ENCODE measurements at places on chromosomes 12 and 14. TPM values are rescaled to one million over a fixed set of nuclear protein-coding genes. Genes with fewer than 3 reads are reported as not detected.

DNA sequence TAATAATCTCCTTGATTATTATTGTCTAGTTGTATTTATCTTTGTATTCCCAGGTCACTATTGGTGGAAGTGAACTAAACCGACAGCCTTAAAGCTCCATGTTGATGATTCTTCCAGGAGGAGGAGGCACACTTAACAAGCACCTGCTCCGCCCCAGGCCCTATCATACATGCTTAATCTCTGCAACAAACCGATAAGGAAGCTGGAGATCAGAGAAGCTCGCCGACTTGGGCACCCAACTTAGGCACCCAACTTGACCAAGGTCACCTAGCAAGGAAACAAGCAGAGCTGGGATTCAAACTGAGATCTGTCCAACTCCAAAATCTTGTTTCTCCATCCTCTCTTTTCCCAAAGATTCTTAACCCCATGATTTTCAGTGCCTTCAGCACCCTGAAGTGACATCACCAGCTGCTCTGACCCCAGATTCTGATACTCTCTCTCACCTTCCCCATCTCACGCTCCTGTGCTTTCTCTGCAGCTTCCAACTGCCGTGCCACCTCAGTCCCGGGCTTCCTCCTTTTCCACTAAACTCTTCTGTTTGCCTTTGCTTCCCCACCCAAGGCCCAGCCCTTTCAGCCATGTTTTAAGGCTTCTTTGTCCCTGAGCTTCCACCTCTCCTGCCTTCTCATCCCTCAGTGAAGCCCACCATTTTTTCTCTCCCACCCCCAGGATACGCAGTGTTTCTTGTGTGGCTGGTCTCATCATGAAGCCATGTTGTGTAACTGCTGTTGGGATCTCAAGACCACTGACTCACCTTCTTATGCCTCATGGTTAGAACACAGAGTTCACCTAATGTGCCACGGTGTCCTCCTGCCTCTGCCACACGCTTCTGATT, 6.6 kb upstream of the KRT18 start:
- no peaks in the 10 kb centered on the region for H3K27me3 ChIP-seq
- no peak for DNase-seq
- H3K4me3 ChIP-seq: no peak overlapping the region

DNA sequence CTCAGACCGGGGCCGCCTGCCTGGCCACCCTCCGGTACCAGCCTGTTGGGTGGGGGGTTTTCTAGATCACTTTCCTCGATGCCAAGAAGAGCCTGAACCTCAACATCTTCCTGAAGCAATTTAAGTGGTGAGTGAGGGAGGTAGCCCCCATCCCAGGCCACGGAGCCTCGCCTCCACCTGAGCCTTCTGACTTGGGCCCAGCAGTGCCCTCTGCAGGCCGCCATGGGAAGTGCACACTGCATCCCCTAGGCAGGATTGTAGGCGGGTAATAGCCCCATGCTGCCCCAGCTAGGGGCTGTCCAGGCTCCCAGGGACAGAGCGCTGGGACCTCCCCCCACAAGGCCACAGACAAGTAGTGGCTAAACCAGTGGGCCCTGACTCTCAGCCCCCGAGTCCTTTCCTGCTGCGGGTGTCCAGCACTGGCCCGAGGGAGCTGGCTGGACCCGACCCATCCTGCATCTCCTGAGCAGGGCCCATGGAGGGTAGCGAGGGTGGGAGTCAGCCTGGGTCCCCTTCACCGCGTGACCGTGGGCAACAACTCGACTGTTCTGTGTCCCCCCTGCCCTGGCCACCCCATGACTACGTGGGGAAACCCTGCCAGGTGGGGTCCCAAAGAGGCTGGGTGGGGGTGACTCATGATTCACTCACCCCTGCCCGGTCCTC, 15.3 kb upstream of the ADSS1 start:
- no peak overlapping the region for H3K4me3 ChIP-seq
- no peaks in the 10 kb centered on the region for H3K4me1 ChIP-seq
- H3K36me3 ChIP-seq: no peaks in the 10 kb centered on the region
- DNase-seq: no peak

DNA sequence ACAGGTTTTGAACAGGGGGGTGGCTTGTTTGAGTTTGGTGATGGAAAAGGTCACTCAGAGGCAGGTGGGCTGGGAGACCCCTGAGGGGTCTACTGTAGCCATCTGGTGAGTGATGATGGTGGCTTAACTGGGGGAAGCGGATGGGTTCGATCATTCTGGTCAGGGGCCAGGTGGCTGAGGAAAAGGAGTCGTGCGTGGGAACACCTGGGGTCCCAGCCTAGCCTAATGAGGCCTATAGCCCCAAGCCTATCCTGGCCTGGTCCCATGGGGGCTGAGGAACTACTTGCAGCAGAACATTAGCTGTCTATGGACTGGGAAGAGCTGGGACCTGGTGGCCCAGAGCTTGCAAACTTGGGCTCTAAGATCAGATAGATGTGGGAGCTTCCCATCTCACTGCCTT, 158.4 kb upstream of the MYL2 start:
- no peak overlapping the region for H3K4me3 ChIP-seq
- H3K27me3 ChIP-seq: no peaks in the 10 kb centered on the region
- no peak for DNase-seq
- H3K27ac ChIP-seq: no peak overlapping the region
- H3K4me1 ChIP-seq: no peaks in the 10 kb centered on the region

GRCh38 chr12:1218369-1218768, 227.3 kb downstream of the ERC1 start:
- no peak overlapping the region for H3K4me3 ChIP-seq
- no peaks in the 10 kb centered on the region for H3K27me3 ChIP-seq
- no peak for DNase-seq
- H3K36me3 ChIP-seq: no peaks in the 10 kb centered on the region
- no peak overlapping the region for H3K27ac ChIP-seq

TCP11L2 gene
- total RNA-seq: 31.2 TPM

GRCh38 chr14:55450539-55450938, 10.1 kb upstream of the TBPL2 start:
- H3K4me3 ChIP-seq: no peak overlapping the region
- H3K4me1 ChIP-seq: no peaks in the 10 kb centered on the region
- no peaks in the 10 kb centered on the region for H3K36me3 ChIP-seq
- H3K27ac ChIP-seq: no peak overlapping the region
- no peaks in the 10 kb centered on the region for H3K27me3 ChIP-seq

DNA sequence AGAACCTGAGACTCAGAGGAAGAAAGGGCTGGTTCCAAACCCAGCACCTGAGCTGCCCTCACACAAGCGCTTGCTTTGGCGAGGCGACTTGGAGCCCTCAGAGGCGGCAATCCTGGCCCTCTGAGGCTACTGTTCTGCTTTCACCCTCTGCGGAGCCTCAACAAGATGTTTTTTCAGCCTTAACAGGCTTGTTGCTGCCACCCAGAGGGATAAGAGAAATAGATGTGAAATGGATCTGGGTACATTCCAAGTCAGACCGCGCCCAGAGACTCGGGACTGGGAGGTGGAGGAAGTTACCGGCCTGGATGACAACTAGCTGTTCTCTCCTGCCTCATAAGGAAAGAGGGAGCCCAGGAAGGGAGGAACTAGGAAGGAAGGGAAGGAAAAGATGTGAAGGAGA, 89.6 kb downstream of the TTC7B start:
- H3K4me3 ChIP-seq: no peak overlapping the region
- H3K27me3 ChIP-seq: no peaks in the 10 kb centered on the region
- H3K27ac ChIP-seq: no peak overlapping the region
- no peaks in the 10 kb centered on the region for H3K36me3 ChIP-seq
- peak; percentile 55 for DNase-seq

RNU4-1 gene
- under 0.01 TPM for total RNA-seq

DNA sequence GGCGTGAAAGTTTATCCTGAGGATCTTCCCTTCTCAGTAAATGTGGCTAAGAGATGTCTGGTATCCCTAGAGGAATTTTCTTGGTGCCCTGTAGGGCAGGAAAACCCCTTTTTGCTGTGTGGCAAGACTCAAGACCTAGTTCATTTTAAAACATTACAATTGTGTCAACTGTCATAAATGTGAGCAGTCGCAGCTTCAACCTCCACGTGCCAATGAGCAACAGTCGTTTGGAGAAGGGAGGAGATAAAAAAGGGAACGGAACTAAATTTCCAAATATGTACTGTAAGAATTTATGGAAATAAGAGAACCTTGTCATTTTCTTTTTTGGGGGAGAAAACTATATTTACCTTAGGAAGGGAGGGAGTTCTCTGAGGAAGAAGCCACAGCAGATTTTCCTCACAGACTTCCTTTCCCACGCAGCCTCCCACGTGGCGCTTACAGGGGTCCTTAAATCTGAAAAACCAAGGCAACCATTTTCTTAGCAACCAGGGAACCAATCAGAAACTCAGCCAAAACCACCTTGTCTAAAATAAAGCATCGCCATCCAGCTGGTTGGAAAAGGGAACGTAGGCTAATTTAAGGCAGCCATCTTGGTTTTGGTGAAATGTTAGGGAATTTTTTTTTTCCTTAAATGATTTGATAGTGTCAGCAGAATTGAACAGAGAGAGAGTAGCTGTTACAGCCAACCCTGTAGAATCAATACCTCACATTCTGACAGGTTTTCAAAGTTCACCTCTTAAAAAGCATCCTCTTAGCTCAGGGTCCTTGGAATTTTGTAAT, 99.1 kb downstream of the FIGNL2 start:
- no peaks in the 10 kb centered on the region for H3K36me3 ChIP-seq
- DNase-seq: no peak
- H3K27ac ChIP-seq: no peak overlapping the region
- no peak overlapping the region for H3K4me3 ChIP-seq
- H3K4me1 ChIP-seq: no peaks in the 10 kb centered on the region

DNA sequence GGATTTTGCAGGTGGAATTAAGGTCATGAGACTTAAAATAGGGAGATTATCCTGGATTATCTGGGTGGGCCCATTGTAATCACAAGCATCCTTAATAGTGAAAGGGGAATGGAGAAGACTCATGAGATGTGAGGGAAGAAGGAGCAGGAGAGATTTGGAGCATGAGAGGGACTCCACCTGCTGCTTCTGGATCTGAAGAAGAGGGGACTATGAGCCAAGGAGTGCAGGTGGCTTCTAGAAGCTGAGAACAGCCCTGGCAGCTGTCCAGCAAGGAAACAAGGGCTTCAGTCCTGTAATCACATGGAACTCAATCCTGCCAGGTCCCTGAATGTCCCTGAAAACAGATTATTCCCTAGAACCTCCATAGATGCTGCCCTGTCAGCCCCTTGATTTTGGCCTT, 67.8 kb downstream of the PELI2 start:
- no peaks in the 10 kb centered on the region for H3K27me3 ChIP-seq
- H3K4me3 ChIP-seq: no peak overlapping the region
- H3K27ac ChIP-seq: no peak overlapping the region
- DNase-seq: no peak

GRCh38 chr12:116818341-116818856, 62.8 kb downstream of the HRK start:
- H3K27me3 ChIP-seq: no peaks in the 10 kb centered on the region
- peaks cover 7% of the 10 kb centered on the region for H3K4me1 ChIP-seq
- H3K36me3 ChIP-seq: no peaks in the 10 kb centered on the region
- no peak for DNase-seq
- H3K4me3 ChIP-seq: peak overlapping the region; percentile 80

- H3K4me3 ChIP-seq: no peak overlapping the region
- H3K27ac ChIP-seq: peak overlapping the region; percentile 88
- peak; percentile 92 for DNase-seq
- H3K36me3 ChIP-seq: no peaks in the 10 kb centered on the region
- peaks cover under 1% of the 10 kb centered on the region for H3K4me1 ChIP-seq
Observed at GRCh38 chr12:52156757-52157565, 34.9 kb downstream of the KRT80 start.

DNA sequence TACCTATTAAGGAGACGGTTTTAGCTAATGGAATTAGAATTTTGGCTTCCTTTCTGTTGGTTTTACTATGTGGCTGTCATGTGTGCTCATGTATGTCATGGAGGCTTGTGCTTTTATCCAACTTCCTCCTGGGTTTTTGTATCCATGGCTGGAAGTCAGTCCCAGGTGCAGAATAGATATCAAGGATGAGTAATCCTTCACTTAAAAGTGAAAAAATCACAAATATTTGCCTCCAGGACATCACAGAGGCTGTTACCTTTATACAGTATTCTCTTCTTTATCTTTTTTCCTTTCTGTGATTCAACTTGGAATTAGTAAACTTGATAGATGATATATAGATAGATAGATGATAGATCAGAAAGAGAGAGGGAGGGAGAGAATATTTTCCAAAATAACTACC, 706.8 kb downstream of the GALC start:
- no peaks in the 10 kb centered on the region for H3K4me1 ChIP-seq
- no peaks in the 10 kb centered on the region for H3K36me3 ChIP-seq
- H3K27me3 ChIP-seq: no peaks in the 10 kb centered on the region
- no peak for DNase-seq
- no peak overlapping the region for H3K27ac ChIP-seq

PLCZ1 gene
- total RNA-seq: not detected

DNA sequence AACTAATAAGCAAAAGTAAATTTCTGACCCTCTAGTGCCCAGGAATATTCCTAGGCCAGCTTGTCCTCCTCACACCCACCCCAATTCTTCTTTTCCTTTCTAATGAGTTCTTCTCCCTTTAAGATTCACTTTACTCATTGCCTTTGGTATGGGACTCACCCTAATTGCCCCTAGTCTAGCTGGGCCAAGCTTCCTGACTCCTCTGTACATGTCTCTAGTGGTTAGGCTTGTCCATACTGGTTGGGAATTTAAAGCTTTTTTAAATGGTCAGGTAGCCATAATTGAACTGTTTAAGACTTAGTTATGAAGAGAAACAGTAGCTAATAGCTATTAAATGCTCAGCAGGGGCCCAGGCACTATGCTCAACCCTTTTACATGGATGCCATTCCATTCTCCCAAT, 248.2 kb downstream of the C12orf42 start:
- no peaks in the 10 kb centered on the region for H3K36me3 ChIP-seq
- DNase-seq: no peak
- H3K4me1 ChIP-seq: no peaks in the 10 kb centered on the region
- no peak overlapping the region for H3K27ac ChIP-seq
- no peak overlapping the region for H3K4me3 ChIP-seq
- no peaks in the 10 kb centered on the region for H3K27me3 ChIP-seq

DNA sequence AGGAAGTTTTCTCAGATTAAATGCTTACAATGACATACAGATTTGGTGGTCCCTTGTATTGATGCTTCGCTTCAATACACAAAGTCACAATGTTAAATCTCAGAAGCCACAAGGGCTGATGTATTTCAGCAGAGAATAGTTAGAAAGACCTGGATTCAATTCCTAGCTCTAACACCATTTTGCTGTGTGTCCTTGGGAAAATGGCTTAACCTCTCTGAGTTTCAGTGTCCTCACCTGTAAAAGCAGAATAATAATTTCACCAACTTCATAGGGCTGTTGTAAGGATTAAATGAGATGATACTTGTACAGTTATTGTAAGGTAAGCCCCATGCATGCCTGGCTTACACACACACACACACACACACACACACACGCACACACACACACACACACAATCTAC, 30.3 kb downstream of the P2RX7 start:
- H3K27ac ChIP-seq: no peak overlapping the region
- no peak for DNase-seq
- no peak overlapping the region for H3K4me3 ChIP-seq
- H3K4me1 ChIP-seq: no peaks in the 10 kb centered on the region

NKX2-1 gene
- not detected for total RNA-seq

SIX1 gene
- total RNA-seq: 5.0 TPM

RPGRIP1 gene
- 10.4 TPM for total RNA-seq

HCAR3 gene
- 0.96 TPM for total RNA-seq
